ENCODE measurements at places on chromosomes 7 and 10.

DNA sequence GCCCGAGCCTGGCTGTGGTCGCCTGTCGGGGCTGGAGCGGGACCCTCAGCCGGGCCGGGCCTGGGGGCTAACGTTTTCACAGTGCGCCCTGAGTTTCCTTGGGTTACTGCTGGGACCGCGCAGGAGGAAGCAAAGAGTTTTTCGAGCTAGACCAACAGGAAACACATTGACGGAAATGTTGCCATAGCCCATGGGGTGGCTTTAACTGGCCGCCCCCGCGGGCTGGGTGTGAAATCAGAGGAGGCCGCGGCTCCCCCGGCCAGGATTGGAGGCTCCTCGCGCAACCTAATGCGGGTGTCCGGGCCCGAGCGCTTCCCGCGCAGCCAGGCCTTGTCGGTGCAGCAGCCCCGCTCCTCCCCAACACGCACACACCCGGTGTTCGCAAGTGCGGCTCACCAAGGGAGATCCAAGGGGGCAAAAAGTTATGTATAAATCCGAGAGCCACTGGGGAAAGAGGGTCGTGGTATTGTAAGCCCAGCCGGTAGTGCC is 1.9 kb downstream of the HHEX start:
- DNase-seq, result no peak

GRCh38 chr7:924541-925231 is 29.8 kb downstream of the ADAP1 start:
- peak; percentile 56 for DNase-seq

DNA sequence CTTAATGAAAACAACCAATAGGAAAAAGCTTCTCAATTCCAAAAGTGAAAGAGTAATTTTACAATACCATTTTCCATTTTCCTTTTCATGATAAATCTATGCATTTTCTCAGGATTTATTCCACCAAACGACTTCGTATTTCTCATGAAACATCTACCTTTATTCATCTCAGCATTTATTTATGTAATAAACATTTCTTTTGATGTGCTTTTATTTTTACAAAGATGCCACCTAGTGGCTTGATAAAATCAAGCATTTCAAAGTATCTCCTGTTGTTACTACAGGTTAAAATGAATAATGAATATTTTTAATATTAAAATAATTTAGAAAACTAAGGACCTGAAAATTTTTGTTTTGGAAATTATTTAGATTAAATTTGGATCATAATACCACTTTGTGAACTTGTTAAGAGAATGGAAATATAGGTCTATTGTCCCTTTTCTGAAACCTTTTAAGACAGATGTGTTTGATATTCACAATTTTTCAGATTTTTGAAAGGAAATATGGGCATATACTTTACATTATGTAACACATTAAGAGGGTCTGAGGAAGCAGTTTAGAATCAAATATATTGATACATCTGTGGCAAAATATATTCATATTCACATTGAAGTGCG is 2.7 kb upstream of the IQUB start:
- no peak for DNase-seq

- no peak for DNase-seq
These were observed 33.2 kb downstream of the STK32C start for GRCh38 chr10:132274581-132274980.

DNA sequence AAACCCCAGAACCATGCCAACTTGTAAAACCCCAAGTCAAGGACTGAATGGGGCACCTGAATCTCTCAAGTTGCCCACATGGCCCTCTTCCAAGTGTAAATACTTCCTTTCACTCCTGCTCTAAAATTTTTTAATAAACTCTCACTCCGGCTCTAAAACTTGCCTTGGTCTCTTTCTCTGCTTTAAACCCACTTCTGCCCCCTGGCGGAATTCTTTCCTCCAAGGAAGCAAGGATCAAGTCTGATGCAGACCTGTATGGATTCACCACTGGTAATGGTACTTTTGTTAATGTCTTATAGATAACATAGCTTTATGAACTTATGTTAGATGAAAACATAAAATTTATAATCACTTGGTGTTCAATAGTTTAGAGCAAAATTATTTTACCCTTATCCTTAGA is 33.8 kb downstream of the SLC16A9 start:
- no peak for DNase-seq

GRCh38 chr10:2076528-2076927 is 339.2 kb upstream of the ADARB2 start:
- no peak for DNase-seq

GRCh38 chr10:119025336-119025735 is 4.2 kb upstream of the NANOS1 start:
- DNase-seq, result no peak

DNA sequence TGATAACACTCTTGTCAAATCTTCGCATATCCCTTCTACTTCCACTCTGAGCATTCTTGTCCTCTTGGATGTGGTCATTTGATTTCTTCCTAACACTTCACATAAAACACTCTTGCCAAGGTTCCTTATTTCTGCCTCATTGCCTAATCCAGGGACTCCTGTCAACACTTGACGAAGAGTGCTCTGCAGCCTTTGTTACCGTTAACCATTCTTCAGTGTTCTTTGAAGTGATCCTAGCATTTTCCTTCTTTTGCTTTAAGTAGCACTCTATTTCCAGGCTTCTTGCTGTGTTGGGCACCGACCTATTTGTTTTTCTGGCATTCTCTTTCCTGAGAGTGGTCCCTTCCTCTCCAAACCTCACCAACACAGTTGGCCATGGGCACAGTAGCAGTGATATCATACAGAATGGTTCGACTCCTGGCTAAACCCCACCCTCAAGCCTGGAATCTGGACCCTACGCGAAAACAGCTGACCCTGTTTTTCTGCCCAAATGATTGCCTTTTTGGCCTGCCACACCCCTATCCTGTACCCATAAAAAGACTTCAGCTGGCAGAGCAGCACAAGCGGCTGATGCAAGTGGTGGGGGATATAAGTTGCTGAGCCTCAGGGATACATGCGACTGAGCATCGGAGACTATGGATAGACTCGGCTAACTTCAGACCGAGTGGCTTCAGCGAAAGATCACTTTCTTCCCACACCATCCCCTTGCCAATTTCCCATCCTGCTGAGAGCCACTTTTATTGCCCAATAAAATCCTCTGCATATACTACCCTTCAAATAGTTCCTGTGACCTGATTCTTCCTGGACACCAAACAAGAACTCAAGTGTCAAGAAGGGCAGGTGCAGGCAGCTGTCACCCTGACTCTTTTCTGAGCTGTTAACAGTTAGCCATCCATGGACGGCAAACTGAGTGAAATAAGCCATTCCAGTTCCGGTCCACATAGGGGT is 820.6 kb downstream of the CCSER2 start:
- no peak for DNase-seq

DNA sequence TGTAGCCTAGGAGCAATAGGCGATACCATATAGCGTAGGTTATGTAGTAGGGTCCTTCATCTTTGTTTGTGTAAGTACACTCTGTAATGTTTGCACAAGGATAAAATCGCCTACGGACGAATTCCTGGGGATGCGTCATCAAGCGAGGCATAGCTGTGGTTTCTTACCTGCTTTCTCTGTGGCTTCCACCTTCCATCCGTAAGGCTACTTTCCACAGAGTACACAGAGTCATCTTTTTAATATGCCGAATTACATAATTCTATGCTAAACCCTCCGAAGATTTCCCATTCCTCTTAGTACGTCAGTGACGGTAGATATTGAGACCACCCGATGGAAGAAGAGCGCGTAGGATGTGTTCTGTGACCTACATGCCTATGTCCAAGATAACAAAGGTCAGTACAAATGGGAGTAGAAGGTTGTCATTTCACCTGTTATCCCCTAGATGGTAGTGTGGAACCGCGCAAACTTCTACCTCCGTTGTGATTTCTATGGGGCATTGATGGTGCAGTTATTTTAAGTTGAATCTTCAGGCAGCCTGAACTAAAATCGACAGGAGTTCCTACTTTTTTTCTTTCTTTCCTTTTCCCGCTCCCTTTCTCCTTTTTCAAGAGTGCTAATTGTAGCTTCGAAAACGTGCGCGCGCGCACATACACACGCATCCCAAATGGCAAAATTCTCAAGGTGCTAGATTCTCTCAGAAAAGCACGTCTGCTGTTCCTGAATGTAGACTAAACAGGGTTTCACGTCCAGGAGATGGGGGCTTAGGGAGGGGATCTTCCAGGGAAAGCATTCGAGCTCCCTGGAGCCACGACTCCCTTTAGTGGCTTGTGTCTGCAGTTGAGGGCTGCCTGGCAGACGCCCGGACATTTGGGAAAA is 111.7 kb upstream of the MBL2 start:
- no peak for DNase-seq

DNA sequence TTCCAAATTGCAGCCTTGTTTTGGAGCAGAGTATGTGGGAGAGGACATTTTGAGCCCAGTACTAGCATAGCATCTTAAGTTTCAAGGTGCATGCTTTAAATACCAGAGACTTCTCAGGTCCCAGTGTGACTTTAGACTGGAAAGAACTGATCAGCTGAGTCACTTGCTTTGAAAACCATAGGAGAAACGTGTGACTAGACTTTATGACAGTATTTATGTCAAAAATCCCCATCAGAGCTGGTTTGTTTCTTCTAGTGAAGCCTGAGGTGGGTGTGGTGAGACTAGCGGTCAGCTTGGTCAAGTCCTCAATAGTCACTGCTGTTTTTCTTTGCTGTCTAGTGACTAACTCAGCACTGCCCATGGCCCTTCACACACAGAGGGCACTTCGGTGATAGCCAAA is 724.2 kb downstream of the GATA3 start:
- DNase-seq, result no peak

GRCh38 chr10:104138131-104138530 is 16.2 kb downstream of the SFR1 start:
- no peak for DNase-seq

DNA sequence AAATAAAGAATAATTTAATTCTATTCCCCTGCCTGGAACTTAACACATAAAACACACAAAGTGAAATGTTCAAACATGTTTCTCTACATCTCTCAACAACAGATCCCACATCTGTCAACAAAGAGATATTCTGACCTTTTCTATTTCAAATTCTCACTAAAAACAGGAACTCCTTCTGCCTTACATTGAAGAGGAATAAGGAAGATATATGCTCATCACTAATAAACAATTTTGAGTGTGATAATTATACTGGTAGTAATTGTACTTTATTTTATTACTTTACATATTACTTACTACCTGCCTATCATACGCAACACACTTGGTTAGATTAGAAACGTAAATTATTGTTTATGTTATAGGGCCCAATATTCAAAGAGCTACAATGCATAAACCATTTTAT is 13.4 kb downstream of the AKR1C2 start:
- DNase-seq, result no peak

GRCh38 chr10:79322616-79323543 is 24.4 kb upstream of the PPIF start:
- no peak for DNase-seq

Measured in stimulated activated CD4-positive, alpha-beta T cell treated with anti-CD3 and anti-CD28 coated beads, Interleukin-1b, Interleukin-23, amount 100 ng/mL, for 24 hours (primary cell).